Vagina (tissue), 2 donors: ENCODE measurements at places on chromosomes 12 and 14.

GRCh38 chr12:120485961-120486881 is 9.7 kb upstream of the DYNLL1 start:
- DNase-seq = no peak

DNA sequence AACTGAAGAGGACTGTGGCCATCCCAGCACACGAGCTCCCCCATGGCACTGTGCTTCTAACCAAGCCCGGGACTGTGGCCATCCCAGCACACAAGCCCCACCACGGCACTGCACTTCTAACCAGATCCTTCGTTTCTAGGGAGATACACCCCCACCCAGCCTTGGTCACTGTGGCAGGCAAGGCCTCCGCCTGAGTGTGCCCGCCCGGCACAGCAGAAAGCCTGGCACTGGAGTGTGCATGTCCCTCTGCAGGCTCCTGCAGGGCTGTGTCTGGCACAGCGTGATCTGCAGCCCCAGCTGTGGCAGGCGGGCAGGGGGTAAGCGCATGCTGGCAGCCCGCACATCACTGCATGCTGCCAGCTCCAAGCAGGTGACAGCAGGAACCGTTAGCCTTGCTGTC is 49.8 kb downstream of the CCDC85C start:
- DNase-seq = no peak

DNA sequence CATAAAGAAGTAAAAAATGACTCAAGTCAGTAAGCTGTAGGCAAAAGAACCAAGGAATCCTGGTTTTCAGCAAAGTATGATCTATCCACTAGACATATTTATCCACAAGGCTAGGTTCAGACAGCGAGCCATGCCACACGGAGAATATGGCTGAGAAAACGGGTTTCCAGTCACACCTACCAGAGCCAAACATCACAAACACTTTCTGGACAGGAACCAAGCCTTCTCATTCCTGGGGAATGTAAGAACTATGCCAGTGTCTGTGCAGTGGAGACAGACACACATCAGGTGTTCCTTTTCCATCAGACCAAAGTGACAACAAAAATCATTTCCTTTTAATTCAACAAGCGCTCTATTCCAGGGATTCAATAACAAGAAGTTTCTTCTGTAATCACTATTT is 41.1 kb downstream of the AREL1 start:
- no peak for DNase-seq

GRCh38 chr12:66269757-66270383 is 32.4 kb upstream of the HELB start:
- no peak for DNase-seq

GRCh38 chr12:105659355-105660075 is 329.0 kb downstream of the C12orf75 start:
- DNase-seq = no peak

- DNase-seq = no peak
Measured at GRCh38 chr12:2284857-2285256, 232.1 kb downstream of the CACNA1C start.

DNA sequence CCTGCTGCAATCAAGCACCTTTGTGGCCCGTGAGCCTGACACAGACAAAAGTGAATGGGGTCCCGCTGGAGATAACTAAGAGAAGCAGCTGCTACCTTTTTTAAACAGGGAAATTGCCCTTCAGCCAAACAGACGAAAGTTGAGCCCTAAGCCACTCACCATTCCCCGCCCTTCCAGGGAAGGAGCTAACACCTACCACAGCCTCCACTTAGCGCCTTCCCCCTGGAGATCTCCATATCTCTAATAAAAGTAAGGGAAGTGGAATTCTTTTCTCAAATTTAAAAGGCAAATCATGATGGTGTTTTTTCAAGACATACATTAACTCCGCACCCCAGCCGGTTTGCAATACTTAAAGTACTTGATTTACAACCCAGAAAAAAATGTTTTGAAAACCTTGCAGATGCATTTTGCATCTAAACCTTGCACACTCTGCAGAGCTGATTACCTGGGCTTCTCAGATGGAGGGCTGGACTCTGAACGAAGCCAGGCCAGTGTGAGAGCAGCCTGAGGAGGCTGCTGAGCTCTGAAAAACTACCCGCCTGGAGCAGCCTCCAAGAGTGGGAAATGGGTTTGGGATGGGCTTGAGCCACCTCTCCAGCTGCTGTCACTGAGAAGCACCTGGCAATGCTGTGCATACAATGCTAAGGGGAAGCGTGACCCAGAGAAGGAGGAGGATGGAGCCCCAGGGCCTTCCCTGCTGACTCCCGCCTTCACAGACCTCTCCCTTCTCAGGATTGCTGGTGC is 10.0 kb downstream of the NUAK1 start:
- no peak for DNase-seq

DNA sequence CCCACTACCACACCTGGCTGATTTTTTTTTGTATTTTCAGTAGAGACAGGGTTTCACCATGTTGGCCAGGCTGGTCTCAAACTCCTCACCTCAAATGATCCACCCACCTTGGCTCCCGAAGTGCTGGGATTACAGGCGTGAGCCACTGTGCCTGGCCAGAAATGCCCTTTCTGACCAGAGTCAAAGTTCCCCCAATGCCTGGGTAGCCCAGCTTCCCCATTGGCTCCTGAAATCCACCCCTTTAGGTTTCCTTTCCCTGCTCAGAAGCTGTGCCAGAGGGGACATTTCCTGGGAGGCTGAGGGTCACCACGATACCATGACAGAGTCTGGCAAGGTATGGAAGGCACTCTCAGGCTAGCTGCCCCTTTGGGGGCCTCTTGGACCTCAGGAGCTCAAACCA is 3.5 kb downstream of the GSTZ1 start:
- DNase-seq = no peak

- no peak for DNase-seq
Measured at GRCh38 chr14:72464226-72464625, 429.7 kb downstream of the DPF3 start.

DNA sequence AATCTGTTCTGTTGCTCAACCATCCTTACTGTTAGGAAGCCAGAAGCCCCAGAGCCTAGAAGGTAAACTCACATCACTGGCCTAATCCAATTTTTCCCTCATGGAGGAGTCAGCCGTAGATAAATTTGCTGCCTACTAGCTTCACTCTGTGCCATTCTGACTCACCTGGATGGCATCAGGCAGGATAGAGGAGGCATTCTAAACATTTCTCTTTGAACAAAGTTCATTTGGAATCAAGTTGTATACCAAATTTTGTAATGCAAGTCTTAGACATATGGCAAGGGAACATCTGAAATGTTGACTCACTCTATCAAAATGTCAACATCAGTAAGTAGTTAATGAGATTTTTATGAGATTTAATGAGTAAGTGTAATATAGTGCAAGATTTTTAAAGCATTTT is 13.6 kb upstream of the TBC1D30 start:
- no peak for DNase-seq

DNA sequence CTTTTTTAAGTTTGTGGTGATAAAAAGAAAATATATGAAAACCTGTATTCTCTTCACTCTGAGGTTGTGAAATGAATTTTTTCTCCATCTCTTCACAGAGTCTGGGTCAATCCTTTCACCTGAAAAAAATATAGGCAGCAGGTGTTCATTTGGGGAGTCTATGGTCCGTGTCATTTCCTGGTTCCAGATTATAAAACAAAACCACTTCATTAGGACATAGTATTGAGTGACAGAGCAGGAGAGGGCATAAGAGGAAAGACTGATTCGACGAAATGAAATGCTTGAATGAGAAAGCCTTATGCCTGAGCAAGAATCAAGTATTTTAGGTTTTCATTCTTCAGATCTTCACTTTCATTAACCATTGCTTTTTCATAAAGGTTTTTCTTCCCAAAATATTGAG is 51.8 kb upstream of the NUAK1 start:
- no peak for DNase-seq

GRCh38 chr12:93812626-93813025 is 135.5 kb downstream of the CRADD start:
- DNase-seq = no peak

DNA sequence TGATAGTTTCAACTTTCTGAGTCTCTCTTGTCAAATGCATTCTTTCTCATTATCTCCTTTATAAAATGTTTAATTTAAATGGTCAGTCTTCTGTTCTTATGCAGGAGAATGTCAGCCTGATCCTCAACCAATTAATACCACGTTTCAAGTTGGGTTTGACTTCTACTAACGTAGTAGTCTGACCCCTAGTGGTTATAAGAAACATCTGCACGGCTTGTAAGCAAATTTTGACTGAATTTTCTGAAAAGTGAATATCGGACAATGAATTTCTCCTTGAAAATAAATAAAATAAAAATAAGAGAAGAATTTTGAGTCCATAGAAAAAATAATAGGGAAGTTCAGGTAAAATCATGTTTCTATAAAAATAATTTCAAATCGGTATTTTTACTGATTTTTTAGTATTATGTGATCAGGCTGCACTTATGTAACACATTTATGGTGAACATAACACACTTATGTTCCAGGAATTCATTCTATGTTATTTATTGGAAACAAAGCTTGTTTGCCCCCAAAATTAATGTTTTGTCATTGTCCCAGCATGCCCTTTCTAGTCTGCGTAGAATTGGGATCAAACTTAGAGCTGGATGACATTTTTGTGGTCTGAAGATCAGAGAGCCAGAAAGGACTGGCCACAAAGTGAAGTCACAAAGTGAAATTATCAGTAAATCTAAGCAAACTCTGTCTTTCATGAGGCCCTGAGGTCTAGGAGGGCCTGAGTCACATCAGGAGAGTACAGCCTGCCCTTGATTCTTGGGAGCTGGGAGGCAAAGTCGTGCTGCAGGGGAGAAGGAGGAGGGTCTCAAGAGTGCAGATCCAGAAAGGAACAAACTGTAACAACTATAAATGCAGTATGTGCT is 101.2 kb upstream of the STXBP6 start:
- DNase-seq = no peak

- no peak for DNase-seq
Measured at GRCh38 chr14:99806836-99807235, 13.6 kb downstream of the EML1 start.

- DNase-seq = no peak
Measured at GRCh38 chr14:49508124-49508523, 78.1 kb downstream of the RPS29 start.

GRCh38 chr14:97095269-97095668 is 298.1 kb downstream of the VRK1 start:
- no peak for DNase-seq
